Right renal cortex interstitium (tissue), 3 donors: ENCODE measurements at places on chromosomes 7 and 10.

- no peak for DNase-seq
These were observed 310.0 kb downstream of the ABCA13 start for GRCh38 chr7:48481235-48481634.

DNA sequence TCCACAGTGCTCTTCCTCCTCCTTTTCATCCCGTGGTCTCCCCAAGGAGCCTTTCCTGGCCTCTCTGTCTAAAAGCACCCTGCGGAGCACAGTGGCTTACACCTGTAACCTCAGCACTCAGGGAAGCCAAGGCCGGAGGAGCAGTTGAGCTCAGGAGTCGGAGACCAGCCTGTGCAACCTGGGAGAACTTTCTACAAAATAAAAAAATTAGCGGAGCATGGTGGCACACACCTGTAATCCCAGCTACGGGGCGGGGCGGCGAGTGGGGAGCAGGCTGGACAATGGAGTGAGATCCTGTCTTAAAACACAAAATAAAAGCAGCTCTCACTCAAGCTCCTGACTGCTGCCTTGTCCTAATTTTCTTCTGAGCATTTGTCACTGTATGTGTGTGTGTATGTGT, 1.4 kb upstream of the COBL start:
- DNase-seq, result no peak

DNA sequence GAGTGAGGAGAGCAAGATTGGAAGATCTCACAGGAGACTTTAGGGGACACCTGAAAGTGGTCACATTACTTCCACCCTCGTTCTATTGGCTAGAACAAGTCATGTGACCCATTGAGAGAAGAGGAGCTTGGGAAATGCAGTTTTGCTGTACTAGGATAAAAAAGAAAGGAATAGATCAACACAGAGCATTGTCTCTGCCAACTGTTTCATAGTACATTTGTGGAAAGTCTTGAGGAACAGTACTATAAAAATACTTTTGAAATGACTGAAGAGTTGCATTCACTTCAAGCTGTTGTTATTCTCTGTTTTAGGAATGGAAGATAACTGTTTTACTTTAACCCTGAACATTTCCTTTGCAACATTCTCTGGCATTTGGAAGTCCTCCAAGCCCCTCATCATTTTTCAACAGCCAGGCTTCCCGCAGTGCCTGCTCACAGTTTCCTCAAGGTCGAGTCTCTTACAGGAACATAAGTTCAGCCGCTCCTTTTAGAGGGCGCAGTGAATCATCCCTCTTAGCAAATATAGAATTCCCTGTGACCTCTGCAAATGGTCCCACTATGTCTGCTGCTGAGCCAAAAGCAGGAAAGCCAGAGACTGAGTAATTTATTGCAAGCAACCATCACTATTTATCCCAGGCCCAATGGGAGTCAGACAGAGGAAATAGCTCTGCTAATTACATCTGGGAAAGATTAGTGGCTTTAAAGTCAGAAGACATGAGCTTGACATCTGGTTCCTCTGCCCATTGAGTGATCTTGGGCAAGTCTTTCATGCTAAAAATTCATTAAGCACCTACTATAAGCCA, 40.7 kb downstream of the MRPL32 start:
- peak; percentile 62 for DNase-seq

- DNase-seq, result no peak
These were observed 150.9 kb upstream of the MBL2 start for GRCh38 chr10:52923520-52923919.

- no peak for DNase-seq
These were observed 30.4 kb downstream of the PDLIM1 start for GRCh38 chr10:95260397-95260881.

GRCh38 chr7:117190104-117190503, 132.8 kb downstream of the WNT2 start:
- no peak for DNase-seq

- no peak for DNase-seq
These were observed 26.1 kb downstream of the LRRC4 start for GRCh38 chr7:128005117-128005516.

GRCh38 chr7:73434701-73435069, 1.1 kb downstream of the FZD9 start:
- no peak for DNase-seq

DNA sequence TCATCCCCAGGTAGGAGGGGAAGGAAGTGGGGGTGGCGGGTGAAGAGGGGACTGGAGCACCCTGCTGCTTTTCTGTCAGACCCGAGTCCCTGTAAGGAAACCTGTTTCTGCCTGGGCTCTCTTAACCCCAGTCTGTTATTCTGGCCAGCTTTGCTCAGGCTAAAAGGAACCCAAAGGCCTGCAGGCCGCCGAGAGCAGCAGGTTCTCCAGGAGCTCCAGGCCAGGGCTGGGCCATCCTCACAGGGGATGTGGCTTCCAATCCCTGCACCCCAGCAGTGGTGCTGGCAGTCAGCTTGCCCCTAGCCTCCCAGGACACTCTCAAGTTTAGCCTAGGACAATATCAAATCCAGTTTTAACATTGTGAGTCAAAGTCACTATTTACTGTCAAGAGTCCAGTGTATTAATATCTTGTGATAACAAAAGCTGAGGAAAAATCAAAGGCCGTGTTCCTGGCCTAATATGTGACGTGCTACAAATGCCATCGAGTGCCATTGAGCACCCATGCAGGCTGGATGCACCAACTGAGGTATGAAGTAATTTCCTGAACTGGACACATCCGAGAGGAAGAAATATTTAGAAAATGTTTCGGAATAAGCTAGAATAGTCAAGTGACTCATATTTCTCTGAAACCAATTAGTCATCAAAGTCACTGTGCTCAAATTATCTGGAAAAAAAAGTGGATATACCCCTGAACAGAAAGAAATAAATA, 7.0 kb downstream of the PKD1L1 start:
- DNase-seq, result no peak

- DNase-seq, result peak; percentile 56
These were observed 1.1 kb downstream of the WASL start for GRCh38 chr7:123747620-123748141.

DNA sequence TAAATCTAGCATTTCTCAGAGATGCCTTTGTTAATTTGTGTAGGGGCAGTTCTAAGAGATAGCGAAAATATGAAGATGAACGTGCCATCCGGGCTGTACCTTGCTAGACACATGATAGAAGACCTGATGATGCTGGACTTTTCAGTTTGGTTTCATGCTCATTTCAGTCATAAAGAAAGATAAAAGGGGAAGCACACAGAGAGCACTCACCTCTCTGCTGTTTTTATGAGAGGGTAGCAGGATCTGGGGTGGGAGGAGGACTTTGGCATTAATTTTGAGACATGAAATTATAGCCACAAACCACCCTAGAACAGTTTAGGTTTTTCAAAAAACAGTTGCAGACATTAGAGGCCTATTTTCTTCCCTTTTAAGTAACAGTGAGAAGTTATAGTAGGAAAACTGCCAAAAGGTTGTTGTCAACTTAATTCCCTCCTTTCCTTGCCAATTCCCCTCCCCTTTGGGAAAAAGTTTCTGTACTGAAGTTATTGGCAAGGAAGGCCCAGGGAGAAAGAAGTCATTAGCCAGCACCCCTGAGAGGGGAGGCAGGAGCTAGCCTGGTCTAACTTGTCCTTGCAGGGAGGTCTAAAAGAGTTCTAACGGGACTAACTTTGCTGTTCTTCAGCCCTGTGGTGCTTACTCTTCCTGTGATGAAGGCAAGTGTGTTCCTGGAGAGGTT, 2.6 kb downstream of the ST7 start:
- no peak for DNase-seq

DNA sequence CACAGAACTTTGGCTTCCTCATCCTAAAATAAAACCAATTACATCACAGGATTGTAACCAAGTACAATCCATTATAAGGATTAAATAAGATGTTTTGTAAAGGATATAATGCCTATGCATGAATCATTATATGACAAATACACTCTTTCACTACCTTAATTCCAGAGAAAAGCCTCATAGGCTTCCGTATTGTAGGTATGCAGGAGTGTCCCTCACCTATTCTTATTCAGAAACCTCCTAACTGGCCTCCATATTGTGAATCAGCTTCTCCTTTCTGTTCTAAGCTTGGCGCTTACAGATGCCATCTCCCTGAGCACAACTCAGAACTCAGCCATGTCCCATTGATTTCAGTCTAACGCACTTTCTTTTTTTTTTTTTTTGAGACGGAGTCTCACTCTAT, 69.6 kb upstream of the CAPZA2 start:
- no peak for DNase-seq

GRCh38 chr7:138125598-138126111, 49.4 kb downstream of the AKR1D1 start:
- DNase-seq, result no peak

DNA sequence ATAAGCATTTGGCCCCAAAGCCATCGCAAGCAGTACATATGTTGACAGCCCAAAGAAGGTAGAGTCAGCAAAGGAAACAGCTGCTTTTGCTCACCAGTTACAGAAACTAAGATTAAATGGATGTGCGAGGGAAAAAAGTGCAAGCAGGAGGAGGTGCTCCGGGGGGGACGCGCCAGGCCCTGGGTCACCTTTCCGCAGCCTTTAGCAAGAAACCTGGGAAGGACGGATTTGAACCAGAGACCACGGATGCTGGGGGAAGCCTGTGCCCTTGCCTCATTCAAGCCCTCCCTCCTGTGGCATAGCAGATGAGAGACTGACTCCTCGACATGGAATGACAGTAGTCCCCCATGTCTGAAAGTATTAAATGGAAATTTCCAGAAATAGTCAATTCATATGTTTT, 405.6 kb upstream of the PRKCQ start:
- DNase-seq, result no peak

DNA sequence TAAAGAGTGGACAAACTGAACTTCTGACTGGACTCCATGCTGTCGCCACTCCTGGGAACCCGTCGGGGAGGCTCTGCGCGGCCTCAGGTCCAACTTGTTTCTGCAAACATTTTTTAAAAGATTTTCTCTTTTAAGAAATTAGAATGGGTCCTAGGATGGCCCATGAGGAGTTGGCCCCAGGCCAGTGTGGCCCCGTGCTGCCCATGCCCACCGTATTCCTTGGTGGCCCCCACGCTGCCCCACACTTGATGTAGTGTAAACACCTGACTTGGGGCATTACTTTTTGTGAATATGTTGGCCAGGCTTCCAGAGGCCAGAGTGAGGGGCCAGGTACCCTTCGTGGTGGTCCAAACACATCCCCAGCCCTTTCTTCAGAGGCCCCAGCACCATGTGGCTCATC, 19.3 kb downstream of the ZNF316 start:
- DNase-seq, result no peak

DNA sequence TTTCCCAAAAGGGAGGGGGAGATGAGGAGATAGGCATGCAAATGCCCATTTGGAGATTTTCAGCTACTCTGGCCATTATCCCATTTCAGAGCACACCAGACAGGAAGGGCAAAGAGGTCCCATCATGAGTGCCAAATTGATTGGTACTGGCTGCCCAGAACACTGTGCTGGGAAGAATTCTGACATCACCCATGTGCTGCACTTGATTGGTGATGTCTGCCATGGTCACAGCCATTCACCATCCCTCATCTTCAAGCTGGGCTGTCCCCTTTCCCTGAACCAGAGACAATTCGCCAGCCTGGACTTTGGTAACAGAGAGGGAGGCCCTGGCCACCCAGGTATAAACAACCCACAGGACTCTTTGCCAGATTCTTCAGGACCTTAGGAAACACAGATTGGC, 23.2 kb upstream of the RADIL start:
- DNase-seq, result no peak

DNA sequence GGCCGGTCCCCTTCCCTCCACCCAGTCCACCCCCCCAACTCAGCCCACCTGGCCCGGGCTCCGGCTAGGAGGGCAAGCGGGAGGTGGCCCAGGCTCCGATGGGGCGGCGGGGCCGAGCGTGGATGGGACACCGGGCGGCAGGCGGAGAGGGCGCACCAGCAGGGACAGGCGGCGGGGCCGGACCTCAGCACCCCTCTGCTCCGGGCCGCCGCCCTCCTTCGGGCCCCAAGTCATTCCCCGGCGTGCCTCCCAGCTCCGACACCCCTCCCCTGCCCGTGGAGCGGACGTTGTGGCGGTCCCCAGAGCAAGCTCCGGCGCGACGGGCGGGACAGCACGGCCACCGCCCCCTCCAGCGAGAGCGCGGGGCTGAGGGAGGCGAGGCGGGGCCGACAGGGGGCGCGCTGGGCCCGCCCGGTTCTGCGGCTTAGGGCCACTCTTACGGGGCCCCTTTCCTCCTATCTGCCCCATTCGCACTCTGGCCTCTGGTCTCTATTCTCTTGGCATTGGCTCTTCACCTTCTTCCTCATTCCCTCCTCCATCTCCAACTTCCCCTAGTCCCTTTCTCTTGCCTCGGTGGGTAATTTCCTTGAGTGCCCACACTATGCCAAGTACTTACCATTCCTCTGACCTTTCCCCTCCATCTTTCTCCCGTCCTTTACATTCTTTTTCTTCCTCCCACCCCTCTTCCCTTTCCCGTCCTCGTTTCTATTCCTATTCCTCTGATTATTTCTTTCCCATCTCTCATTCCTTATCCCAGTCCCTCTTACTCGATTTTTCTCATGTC, 701 bp upstream of the GBX1 start:
- no peak for DNase-seq
